ENCODE measurements at places on chromosomes 7 and 10.

DNA sequence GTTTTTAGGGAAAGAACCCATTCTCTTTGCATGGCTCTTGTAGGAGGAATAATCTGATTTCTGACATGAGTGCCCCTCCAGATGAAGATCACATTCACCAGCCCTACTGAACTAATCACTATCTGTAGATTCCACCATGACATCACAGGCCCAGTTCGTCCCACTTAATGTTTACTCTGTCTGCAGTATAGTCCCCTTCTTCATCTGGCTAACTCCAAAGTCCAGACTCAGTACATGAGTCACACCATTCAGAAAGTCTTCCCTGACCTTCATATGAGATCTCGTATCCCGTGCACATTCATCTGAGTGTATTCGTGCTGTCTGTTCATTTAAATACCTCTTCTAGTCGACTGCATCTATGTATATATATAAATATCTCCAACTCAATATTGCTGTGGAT, 366.5 kb upstream of the AKR1E2 start:
- no peak for ATAC-seq

DNA sequence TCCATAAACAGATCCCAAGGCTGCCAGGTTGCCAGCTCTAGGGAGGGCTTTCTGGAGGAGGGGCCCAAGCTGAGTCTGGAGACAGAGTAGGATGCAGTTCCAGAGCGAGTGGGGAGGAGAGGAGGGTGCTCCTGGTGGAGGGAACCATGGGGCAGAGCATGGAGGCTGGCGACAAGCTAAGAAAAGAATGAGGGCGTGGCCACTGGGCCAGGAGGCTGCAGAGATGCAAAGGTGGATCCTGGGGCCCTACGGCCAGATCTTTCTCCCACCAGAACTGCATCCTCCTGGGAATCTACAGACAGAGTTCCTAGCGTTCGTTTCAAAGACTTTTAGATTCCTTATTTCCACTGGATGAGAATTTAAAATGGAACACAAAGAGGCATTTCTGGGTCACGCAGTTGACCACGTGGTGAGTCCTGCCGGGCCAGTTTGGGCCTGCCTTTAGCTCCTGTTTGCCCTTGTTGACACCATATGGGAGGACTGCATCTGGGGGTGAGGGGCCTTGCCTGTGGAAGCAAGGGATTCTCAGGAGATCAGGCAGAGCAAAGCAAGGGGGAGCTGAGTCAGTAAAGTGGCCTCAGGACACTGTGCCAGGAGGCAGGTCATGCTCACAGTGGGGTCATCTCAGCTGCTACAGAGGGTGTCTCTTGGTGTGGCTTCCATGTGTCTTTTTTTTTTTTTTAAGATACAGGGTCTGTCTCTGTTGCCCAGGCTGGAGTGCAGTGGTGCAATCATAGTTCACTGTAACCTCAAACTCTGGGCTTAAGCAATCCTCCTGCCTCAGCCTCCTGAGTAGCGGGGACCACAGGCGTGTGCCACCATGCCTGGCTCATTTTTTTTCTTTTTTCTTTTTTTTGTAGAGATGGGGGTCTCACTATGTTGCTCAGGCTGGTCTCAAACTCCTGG, 137.8 kb downstream of the SH3PXD2A start:
- ATAC-seq, result no peak

DNA sequence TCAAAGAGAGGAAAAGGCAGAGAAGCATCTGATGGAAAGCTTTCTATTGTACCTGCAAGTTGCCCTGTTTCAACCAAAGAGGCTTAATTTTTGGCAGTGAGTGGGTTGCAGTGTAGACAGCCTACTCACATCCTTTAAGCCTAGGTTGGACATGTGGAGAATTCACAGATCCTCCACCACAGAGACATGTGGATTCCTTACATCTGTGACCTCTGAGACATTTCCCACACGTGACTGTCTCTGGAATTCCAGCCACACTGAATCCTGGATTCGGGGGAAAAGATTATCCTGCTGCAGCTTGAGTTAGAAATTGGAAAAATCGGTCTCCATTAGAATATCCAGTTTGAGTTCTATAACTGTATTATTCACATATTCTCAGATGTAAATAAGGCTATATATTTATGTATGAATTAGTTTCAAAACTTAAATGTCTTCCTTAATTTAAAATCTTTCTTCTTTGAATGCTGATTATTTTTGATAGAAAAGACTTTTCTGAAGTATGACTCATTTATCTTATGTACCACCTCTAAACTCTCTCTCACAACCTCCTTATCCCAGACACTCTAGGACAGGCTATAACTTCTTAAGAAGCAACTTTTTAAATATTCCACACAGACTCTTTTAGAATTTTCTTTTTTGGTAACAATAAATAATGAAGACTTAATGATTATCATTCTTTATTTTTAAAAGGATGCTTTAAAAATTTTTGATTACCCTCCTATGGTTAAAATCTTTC, 123.3 kb downstream of the TWIST1 start:
- no peak for ATAC-seq

DNA sequence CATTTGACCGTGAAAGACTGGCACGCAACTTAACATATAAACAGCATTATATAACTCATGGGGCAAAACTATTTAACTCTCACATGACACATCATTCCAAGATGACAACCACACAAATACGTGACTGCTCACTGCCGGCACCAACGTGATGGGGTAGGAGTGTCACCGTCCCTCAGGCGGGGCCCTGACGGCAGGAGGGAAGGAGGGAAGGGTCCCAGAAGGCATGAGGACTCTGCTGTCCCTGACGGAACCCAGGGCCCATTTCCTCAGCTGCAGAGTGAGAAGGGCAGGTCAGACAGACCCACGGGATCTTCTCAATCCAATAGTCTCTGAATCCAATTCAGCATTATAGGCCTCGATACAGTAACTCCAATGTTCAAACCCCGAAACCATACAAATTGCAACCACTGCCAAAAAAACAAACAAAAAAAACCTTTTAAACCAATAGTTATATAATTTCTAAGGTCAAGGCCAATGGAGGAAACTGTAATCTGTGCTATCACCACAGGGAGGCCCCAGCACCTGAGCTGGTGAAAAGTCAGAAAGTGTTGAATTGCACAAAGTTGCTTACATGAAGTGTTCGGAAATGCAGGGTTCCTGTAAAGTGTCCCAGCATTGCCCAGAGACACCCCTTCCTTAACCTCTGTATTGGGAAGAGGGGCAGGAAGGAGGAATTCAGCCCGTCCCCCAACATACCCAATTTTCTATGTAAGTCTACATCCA, 137.4 kb downstream of the TNS3 start:
- no peak for ATAC-seq

DNA sequence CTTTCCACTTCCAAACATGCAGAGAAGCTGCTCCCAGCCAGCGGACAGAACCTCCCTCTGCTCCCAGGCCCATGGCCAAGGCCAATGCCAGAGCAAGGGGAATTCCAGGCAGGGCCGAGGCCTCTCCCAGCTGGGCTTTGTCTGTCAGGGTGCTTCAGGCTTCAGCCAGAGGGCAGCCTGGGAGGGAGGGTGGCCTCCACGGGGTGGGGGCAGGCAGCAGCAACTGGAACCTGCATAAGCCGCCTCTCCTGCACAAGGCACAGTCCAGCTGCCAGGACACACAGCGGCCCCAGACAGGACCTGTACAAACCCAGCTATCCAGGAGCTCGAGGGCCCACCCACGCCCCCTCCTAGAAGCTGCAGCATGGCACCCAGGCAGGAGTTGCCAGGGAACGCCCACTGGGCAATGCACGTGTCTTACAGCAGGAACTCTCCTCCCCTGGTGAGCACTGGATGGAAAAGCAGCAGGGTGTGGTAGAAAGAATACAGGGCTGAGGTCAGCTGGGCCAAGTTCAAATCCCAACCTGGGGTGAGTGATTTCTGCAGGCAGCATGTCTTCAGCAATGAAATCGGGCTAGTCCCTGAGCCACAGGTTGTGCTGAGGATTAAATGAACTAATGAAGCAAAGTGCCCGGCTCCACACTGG, 7.6 kb downstream of the FAM53B start:
- ATAC-seq, result no peak

DNA sequence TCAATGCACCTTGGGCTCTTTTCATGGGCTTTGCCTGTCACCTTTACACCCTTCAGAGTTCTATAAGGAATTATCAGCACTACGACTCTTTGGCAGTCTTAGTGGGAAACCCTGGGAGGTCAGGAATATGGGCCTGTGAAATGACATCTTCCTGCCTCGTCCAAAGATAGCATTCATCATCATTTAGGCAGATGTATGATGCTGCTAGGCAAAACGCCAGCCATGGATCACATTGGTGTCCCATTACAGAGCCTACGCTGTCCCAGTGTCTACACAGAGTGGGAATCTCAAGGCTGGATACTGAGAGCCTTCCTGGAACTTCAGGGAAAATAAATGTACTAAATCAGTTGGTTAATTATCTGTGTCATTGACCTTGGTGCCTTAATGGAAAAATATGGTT, 259.4 kb upstream of the CELF2 start:
- no peak for ATAC-seq
